ENCODE measurements at places on chromosomes 1 and 21. TPM values are rescaled to one million over a fixed set of nuclear protein-coding genes. Genes with fewer than 3 reads are reported as not detected.

CNKSR1 gene
- total RNA-seq: not detected

SH2D1B gene
- not detected for total RNA-seq

HPCAL4 gene
- 1.4 TPM for total RNA-seq

GRCh38 chr1:153610811-153611301, 2.1 kb downstream of the S100A16 start:
- DNase-seq: no peak

DNA sequence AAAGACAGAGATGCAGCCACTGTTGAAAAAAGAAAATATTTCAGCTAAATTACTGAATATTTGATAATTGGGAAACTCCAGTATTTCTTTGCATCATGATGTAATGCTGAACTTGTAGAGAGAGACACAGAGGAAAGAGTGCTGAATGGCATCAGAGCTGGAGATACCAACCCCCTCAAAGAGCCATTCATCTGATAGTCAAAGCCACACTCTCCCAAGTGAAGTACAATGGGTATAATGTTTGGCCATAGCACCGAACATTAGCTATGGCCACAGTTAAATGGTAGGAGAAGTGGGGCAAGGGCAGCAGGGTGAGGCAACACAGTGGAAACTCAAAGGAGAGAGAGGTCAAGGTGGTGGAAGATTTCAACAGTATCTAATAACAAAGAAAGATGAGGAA, 107.5 kb upstream of the TNFSF4 start:
- no peak for DNase-seq
